Hepatic stellate cell (primary cell): ENCODE measurements at places on chromosomes 7 and 10.
A peak's percentile ranks its signal among the peaks of the same experiment; 100 is the strongest.

DNA sequence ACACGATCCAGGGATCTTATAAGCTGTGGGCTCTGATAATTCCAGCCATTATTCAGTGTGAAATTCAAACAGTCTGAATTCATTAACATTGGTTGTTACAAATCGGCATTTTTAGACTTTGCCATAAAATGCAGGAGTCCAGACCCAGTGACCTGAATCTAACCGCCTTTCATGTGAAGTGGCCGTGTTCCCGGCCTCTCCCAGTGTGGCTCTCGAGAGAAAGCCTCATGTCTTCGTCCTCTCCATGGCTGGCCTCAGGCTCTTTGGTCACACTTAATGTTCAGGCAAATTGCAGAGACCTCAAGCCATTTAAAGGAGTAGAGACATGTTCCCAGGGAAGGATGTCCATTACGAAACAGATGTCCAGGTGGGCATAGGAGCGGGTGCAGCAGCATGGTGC, 59.3 kb downstream of the CTBP2 start:
- no peak for DNase-seq

DNA sequence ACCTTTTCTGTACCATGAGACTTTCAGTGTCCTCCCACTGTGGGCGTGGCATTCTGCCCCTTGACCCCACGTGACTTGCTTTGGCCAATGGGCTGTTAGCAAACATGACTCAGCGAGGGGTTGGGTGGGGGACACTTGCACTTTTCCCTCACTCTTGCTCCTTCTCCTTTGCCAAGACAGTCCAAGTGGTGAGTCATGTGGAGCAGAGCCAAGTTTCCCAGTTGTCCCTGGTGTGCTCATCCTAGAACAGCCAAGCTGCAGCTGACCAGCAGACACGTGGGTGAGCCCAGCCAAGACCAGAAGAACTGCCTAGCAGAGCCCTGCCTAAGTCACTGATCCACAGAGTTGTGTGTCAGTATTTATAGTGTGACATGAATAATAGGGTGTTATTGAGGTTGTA, 82.8 kb upstream of the CPXM2 start:
- DNase-seq: no peak

GRCh38 chr7:101664436-101664835, 35.3 kb upstream of the MYL10 start:
- no peak for DNase-seq

- no peak for DNase-seq
Measured at GRCh38 chr7:118041251-118041878, 142.6 kb upstream of the LSM8 start.

GRCh38 chr10:52668024-52668423, 104.6 kb downstream of the MBL2 start:
- DNase-seq: no peak

GRCh38 chr7:28956608-28957063, 1.5 kb downstream of the TRIL start:
- peak; percentile 32 for DNase-seq

GRCh38 chr10:79628083-79628482, 17.3 kb downstream of the SFTPA1 start:
- no peak for DNase-seq

- DNase-seq: no peak
Measured at GRCh38 chr10:30806850-30807249, 177.3 kb upstream of the LYZL2 start.

GRCh38 chr7:18175801-18176450, 148.3 kb upstream of the PRPS1L1 start:
- no peak for DNase-seq

DNA sequence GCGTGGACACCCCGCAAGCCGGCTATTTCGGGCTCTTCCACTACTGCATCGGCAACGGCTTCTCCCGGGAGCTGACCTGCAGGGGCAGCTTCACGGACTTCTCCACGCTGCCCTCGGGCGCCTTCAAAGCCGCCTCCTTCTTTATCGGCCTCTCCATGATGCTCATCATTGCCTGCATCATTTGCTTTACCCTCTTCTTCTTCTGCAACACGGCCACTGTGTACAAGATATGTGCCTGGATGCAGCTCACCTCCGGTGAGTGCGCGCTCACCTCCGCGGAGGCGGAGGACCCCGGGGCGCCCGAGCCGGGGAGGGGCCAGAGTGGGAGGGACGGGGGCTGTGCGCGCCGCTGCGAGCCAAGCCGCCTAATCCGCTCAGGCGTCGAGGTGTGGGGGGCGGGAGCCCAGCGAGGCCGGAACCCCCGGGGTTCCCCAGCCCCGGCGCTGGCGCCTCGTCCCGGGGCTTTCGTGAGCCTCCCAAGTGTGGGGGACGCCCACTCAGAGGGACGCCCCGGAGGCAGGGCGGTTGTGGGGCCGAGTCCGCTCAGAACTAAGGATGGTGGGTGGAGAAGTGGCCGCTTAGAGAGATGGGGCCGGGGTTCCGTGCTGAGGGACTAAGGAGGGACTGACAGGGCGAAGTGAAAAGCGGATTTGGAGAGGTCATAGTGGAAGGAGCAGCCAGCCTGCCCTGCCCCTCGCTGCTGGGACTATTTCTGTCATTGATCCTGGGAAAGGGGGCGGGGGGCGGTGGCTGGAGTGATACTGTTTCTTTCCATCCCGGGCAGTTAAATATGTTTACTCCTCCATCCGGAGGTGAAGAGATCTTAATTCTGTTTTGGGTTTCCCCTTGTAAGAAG, 795 bp downstream of the LHFPL3 start:
- DNase-seq: no peak

DNA sequence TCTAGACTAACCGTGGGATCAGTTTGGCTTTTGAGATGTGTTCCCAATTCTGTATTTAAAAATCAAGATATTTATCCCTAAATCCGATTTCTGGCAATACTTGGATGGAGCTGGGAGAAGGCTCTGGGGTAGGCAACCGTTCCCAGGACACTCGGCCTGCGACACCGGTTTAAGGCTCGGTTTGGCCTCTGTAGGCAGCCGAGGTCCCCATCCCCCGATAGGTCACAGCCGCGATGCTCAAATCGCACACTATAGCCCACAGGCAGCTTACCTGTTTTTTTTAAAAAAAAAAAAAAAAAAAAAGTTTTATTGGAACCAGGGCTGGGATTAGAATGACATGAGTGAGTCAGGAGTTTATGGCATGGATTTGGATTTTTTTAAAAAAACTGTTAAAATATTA, 729 bp upstream of the TAF3 start:
- DNase-seq: no peak

DNA sequence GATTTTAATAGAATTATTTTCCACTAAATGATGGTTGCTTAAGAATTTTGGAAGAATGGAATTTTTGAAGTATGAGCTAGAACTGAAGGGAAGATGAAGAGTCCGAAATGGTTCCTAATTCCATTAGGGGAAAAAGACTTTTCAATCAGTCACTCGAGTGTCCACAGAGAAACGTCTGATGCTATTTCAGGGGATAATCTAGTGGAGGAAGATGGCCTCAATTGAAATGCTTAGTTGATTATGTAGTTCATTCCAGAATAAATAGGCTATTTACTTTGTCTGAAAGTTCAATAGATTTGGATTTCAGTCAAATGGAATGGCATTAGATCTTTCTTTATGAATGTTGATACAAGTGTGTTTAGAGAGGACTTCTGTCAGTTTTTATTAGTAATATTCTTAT, 365.4 kb downstream of the NRG3 start:
- no peak for DNase-seq

DNA sequence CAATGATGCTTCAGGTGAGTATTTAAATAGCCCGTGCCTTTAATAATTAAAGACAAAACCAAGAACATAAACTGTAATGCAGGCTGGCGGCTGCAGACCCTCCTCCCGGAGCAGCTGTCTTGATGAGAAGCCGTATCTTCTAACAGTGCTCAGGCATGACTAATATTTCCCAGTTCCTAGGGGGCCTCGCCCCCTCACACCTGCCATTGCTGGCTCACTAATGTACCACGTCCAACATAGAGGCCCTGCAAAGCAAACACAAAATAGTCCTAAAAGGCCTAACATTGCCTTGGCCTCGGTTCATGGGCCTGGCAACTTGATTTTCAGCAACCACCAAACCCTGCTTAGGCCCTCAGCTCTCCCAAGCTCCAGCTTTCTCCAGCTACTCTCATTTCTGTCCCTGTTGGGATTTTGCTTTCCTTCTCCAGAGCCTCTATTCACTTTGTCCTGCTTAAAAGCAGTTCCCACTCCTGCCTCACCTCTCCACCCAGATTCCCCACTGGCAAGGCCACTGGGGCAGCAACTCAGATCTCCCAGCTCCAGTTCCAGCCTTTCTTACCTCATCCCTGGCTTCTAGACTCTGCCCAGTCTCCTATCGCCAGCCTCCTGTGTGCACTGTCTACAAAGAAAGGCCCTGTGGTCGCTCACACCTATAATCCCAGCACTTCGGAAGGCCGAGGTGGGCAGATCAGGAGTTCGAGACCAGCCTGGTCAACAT, 16.2 kb downstream of the SORBS1 start:
- no peak for DNase-seq

- DNase-seq: no peak
Measured at GRCh38 chr10:97590748-97591495, 1.4 kb downstream of the C10orf62 start.

DNA sequence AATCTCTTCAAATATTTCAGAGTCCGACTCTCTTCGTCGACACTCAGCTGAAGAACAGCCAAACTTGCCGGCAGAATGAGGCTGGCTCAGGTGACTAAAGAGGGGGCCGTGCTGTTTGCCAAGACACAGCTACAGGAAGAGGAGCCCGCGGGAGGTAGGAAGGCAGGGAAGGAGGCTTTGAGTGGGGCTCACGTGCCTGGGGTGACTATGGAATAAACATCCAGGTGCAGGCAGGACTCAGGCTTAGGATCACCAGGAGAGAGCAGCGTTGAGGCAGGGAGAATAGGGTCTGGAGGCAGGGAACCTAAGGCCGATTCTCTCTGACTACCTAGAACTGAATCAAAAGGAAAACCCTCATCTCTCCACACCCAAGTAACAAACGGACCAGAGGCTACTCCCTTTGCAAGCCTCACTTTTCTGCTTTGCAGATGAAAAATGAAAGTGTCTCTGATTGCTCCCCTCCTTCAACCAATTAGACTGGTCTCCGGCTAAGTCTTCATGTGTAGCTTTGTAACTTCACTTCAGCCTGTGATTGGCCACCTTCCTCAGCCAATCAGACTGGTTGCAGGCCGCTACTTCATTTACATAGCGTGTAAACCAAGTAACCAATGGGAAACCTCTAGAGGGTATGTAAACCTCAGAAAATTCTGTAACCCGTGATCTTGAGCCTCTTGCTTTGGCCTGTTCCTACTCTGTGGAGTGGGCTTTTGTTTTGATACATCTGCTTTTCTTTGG, 19.7 kb upstream of the BNIP3 start:
- DNase-seq: no peak

DNA sequence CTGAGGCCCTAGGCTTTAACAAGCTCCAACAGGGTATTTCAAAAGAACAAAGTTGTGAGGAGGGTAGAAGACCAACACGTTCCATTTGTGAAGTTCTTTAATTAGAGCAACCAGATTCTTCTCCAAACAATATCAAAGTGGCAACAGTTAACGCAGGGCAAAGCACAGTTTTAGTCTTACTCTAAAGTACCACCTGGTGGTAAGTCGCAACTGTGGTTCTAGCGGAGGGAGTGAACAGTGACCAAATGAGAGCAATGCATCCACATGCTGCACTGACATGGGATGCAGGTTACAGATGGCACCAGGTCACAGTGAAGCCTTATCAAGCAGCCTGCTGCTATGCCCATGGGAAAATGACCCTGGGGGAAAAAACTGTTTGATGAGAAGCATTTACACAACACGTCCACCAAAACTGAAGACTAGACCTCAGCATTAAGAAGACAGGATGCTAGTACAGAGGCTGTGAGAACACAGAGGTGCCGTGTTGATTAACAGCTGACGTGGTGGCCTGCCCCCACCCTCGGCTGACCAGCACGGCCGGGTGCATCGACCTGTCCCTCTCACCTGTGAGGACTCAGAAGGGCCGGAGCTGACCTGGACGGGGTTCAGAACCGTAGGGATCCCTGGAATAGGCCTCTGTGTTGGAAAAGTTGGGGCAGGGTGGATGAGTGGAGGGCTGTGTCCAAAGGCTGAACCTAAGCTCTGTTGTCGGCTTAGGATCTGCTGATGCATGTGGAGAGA, 211.2 kb downstream of the GLI3 start:
- DNase-seq: no peak

- DNase-seq: no peak
Measured at GRCh38 chr10:18334116-18334867, 194.1 kb downstream of the CACNB2 start.

GRCh38 chr10:69224862-69225657, 4.9 kb downstream of the HKDC1 start:
- no peak for DNase-seq

DNA sequence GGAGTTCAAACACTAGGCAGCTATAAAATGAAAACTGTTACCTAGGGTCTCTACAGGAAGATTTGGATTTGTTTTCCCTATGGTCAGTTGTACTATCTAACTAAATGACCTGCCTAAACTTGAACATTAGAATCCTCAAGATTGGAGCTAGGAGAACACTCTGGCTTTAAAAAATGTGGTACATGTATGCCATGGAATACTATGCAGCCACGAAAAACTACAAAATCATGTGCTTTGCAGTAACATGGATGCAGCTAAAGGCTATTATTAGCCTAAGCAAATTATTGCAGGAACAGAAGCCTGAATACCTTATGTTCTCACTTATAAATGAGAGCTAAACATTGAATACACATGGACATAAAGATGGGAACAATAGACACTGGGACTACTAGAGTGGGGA, 87.1 kb upstream of the MAGI2 start:
- no peak for DNase-seq

- no peak for DNase-seq
Measured at GRCh38 chr10:79344502-79345195, 2.6 kb upstream of the PPIF start.
